GM23338 (cell line): ENCODE measurements at places on chromosomes 12 and 14.

DNA sequence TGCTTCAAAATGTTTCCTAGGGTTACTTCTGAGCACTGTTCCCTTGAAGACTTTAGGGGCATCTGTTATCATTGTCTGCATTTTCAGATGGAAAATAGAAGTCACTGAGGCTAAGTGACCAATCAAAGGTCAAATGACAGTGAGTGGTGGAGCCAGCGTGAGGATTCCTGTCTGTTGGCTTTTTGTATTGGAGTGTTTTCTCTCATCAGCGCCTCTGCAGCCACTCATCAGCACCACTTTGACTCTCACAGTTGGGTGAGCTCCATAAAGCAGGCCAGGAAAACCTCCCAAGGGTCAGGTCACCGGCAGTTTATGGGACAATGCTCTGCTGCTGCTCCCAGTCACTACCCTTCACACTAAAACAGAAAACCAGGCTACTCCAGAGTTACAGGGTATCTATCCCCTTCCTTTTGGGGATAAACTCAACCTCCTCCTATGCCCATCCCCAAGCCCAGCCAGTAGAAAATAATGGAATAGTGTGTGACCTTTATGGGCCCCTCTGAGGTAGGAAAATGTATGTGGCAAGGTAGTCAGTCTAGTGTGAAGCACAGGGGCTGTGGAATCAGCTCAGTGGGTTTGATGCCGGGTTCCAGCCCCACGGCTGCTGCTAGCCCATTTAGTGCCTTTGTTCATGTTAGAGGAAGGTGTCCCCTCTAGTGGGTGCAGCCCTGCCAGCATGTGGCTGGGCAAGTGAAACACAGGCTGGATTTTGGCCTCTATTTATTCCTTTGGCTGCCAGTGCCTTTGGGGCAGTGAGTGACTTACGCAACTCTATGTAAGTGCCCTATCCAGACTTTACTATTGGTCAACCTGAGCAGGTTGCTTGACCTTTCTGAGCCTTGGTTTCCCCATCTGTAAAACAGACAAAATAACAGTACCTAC lies 133.8 kb upstream of the CPM start:
- peak; percentile 11 for DNase-seq
- no peaks in the 10 kb centered on the region for H3K27me3 ChIP-seq
- H3K4me3 ChIP-seq = no peak overlapping the region
- H3K36me3 ChIP-seq = no peaks in the 10 kb centered on the region
- H3K4me1 ChIP-seq = 0 out of 2 replicates have a peak, but pooled peaks cover 7% of the 10 kb centered on the region
- H3K27ac ChIP-seq = no peak overlapping the region

- no peak overlapping the region for H3K27ac ChIP-seq
- no peaks in the 10 kb centered on the region for H3K27me3 ChIP-seq
- H3K4me1 ChIP-seq = no peaks in the 10 kb centered on the region
- H3K36me3 ChIP-seq = no peaks in the 10 kb centered on the region
Measured at GRCh38 chr12:26273811-26274210, 78.4 kb downstream of the SSPN start.

DNA sequence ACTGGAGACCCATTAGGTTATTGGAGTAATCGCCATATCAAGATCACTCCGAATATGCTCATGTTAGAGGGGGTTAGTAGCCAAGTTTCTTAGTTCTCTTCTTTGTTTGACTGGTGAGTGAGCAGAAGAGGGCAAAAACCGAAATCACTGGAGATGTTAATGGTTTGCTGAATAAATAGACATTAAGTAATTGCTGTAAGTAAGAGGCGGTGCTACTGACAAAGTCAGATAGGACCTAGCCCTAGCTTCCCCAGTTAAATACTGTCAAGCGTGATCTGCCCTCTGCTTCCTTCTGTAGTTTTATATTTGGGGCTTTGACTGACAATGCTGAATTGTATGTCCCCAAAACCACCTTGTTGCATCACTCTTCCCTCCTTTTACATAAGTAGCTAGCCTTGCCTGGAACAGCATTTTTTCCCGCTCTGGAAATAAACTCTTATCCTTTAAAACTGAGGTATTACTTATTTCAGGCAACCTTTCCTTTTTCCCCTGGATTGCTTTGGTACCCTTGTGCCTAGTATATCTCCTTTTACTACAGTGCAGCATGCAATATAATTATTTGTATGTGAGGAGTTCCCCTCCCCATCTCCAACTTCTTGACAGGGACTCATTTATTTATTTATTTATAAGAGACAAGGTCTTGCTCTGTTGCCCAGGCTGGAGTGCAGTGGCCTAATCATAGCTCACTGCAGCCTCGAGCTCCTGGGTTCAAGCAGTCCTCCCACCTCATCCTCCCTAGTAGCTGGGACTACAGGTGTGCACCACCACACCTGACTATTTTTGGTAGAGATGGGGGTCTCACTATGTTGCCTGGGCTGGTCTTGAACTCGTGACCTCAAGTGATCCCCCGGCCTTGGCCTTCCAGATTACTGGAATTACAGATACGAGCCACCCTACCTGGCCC lies 1.4 kb downstream of the SNRPF start:
- DNase-seq = no peak
- H3K27ac ChIP-seq = no peak overlapping the region
- peak overlapping the region; percentile 88 for H3K4me3 ChIP-seq
- H3K36me3 ChIP-seq = peaks cover 34% of the 10 kb centered on the region
- H3K27me3 ChIP-seq = no peaks in the 10 kb centered on the region
- peaks cover 16% of the 10 kb centered on the region for H3K4me1 ChIP-seq

- H3K36me3 ChIP-seq = peaks cover 12% of the 10 kb centered on the region
- peak; percentile 97 for DNase-seq
- peaks cover 25% of the 10 kb centered on the region for H3K4me1 ChIP-seq
- H3K4me3 ChIP-seq = peak within 1 kb of the TSS; percentile 98
- H3K27ac ChIP-seq = peak within 1 kb of the TSS; percentile 100
Measured at GRCh38 chr12:15882118-15882971, at the start of gene STRAP. Gene STRAP, plus strand, starts transcription at chr12:15882387. Its CDS starts 321 bp downstream, at chr12:15882708.

DNA sequence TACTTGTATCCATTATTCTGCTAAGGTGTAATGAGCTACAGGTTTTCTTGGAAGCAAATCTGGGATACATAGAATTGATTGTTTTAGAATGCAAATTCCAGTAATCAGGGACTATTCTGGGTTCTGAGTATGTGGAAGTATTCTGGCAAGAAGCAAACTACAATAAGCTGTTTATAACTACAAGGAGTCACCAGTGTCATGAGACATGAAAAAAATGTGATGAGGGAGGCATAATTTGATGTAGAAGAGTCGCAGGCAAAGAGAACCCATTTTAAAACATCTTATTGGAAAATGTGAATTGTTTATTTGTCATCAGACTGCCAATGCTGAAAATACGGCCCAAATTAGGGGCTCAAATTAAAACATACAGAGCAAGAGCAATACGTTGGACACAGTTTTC lies 321.8 kb upstream of the E2F7 start:
- H3K4me3 ChIP-seq = no peak overlapping the region
- no peaks in the 10 kb centered on the region for H3K27me3 ChIP-seq
- H3K36me3 ChIP-seq = no peaks in the 10 kb centered on the region

DNA sequence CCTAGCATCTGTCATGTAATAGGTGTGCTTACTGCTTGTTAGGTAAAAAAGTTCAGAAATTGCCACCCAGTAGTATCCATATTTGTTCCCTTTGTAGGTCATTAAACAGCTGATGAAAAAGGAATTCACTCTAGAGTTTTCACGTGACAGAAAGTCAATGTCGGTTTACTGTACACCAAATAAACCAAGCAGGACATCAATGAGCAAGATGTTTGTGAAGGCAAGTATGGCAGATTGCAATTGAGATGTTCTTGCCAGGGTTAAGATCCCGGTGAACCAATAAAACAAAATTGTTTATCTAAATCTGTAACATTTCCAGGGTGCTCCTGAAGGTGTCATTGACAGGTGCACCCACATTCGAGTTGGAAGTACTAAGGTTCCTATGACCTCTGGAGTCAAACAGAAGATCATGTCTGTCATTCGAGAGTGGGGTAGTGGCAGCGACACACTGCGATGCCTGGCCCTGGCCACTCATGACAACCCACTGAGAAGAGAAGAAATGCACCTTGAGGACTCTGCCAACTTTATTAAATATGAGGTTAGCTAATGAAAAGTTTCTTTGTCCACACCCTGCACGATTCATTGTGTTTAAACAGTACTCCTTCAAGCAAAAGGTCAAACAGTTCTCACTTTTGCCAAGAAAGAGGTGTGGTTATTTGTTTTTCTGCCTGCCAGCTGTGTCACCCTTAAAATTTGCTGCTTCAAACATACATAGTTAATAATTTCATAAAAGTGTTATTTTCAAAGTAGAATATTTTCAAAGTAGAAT lies 58.3 kb downstream of the ATP2A2 start:
- H3K27me3 ChIP-seq = no peaks in the 10 kb centered on the region
- H3K27ac ChIP-seq = 0 out of 2 replicates have a peak overlapping the region, but pooled peaks have one; percentile 15
- H3K4me3 ChIP-seq = no peak overlapping the region
- no peak for DNase-seq
- peaks cover 88% of the 10 kb centered on the region for H3K36me3 ChIP-seq

DNA sequence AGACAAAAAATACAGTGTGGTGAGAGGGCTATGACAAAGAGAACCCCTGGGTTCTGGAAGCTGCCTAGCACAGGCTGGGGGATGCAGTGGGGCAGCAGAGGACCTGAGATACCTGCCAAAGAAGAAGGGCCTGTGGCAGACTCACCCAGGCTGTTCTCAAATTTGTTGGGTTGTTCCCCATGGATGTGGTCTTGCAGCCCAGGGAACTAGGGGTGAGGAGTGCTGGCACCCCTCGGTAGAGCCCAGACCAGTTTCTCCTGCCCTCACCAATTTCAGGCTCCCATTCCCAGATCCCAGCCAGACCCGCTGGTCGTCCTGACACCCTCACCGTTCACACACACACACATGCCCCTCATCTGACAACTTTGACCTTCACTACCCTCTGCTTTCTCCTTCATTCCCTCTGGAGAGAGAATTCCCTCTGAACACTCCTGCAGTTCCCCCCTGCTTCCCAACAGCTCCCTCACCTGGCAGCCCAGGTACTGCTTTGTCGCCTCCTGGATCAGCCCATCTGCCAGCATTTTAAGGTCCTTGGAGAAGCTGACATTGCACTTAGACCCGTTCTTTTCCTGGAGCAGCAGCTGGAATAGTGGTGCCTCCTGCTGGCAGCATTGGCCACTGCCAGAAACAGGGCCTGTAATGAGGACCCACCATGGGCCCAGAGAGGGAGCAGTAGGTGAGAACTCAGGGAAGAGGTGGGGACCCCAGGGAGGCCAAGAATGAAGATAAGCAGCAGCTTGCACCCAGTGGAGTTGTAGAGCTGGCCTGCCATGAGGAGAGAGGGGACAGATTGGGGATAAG lies 5.9 kb upstream of the GDF11 start:
- H3K27ac ChIP-seq = no peak overlapping the region; the same call in 1 of the 2 replicates
- H3K4me1 ChIP-seq = peaks cover 12% of the 10 kb centered on the region; the same call in 1 of the 2 replicates

DNA sequence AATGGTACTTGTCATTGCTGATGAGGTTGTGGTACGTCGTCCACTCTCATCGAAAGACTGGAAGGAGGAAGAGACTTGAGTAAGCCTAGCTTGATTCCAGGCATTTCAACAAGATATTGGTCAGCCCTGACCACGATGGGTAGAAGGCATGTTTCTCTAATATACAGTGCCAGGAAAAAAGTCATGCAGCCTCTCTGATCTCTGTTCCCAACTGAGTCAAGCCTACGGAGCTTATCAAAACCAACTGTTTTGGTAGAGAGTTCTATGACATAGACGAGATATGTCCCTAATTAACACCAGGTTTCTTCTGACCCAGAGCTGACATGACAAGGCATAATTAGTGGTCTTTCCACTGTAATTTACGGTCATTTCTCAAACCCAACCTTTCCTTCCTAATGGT lies 58.5 kb downstream of the NIN start:
- no peak overlapping the region for H3K4me3 ChIP-seq
- H3K4me1 ChIP-seq = no peaks in the 10 kb centered on the region
- DNase-seq = no peak

DNA sequence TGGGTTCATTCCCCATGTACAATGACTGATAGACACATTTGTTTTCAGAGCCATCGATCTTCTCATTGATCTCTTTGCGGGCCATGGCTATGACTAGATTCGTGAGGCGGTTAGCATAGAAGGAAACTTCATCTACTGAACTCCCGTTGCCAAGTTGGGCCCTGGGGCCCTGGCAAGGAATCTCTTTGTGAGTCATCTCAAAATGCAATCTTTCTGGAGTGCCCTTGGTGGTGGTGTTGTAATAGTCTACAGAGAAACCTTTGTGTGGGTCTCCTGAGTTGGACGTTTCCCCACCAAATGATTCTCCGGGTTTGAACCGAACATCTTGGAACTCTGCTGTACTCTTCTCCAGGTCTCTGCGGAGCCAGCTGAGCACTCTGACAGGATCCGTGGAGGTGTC lies 20.4 kb downstream of the AKAP3 start:
- no peaks in the 10 kb centered on the region for H3K36me3 ChIP-seq
- H3K27me3 ChIP-seq = no peaks in the 10 kb centered on the region
- H3K4me1 ChIP-seq = peaks cover 25% of the 10 kb centered on the region
- H3K27ac ChIP-seq = no peak overlapping the region
- no peak overlapping the region for H3K4me3 ChIP-seq

DNA sequence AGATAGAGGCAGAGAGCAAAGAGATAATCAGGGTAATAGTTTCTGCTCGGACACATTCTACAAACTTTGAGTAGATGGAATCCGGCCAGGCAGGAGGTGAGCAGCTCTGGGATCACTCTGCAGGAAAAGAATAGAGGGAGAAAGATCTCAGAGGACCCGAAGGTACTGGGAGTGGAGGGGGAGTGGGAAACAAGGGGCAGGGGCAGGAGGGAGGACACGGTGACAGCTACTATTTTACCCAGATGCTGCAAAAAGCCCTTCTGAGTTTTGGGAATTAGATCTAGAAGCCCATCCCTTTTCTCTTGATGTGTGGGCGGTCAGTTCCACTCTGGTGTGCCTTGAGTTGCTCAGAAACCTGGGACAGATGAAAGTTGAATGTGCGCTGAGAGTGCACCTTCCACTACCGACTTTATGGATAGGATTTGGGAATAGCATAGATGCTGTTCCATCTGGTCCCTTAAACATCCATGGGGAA lies 556 bp downstream of the GPRC5A start:
- H3K4me1 ChIP-seq = peaks cover 5% of the 10 kb centered on the region
- peaks cover 52% of the 10 kb centered on the region for H3K27me3 ChIP-seq
- DNase-seq = no peak
- peak overlapping the region; percentile 86 for H3K4me3 ChIP-seq
- no peak overlapping the region for H3K27ac ChIP-seq

GRCh38 chr12:74984631-74985030 lies 225.0 kb downstream of the KCNC2 start:
- no peak overlapping the region for H3K4me3 ChIP-seq
- no peaks in the 10 kb centered on the region for H3K36me3 ChIP-seq
- no peak for DNase-seq
- H3K27me3 ChIP-seq = no peaks in the 10 kb centered on the region
- H3K4me1 ChIP-seq = no peaks in the 10 kb centered on the region
- no peak overlapping the region for H3K27ac ChIP-seq

GRCh38 chr12:115638733-115639647 lies 638.5 kb downstream of the MED13L start:
- no peaks in the 10 kb centered on the region for H3K36me3 ChIP-seq
- H3K27me3 ChIP-seq = no peaks in the 10 kb centered on the region
- peaks cover 6% of the 10 kb centered on the region; the same call in 1 of the 2 replicates for H3K4me1 ChIP-seq
- no peak overlapping the region for H3K27ac ChIP-seq
- H3K4me3 ChIP-seq = no peak overlapping the region

- peak overlapping the region; percentile 46; the same call in 1 of the 2 replicates for H3K27ac ChIP-seq
- peak overlapping the region; percentile 41 for H3K4me3 ChIP-seq
- H3K27me3 ChIP-seq = no peaks in the 10 kb centered on the region
Measured at GRCh38 chr12:14239350-14239934, 126.0 kb upstream of the ATF7IP start.

GRCh38 chr12:16093825-16094224 lies 182.7 kb downstream of the DERA start:
- no peaks in the 10 kb centered on the region for H3K36me3 ChIP-seq
- H3K27ac ChIP-seq = no peak overlapping the region
- DNase-seq = no peak
- H3K27me3 ChIP-seq = no peaks in the 10 kb centered on the region
- H3K4me1 ChIP-seq = no peaks in the 10 kb centered on the region
